Stimulated activated CD4-positive, alpha-beta T cell treated with anti-CD3 and anti-CD28 coated beads, Interleukin-4, amount 100 ng/mL, for 24 hours (primary cell): ENCODE measurements at places on chromosomes 7 and 10.
A peak's percentile ranks its signal among the peaks of the same experiment; 100 is the strongest.

GRCh38 chr7:125775317-125775716 lies 845.7 kb upstream of the POT1 start:
- no peak for DNase-seq

GRCh38 chr10:130194991-130195645 lies 58.9 kb downstream of the GLRX3 start:
- DNase-seq, result no peak

GRCh38 chr7:29496355-29497020 lies 67.1 kb upstream of the PRR15 start:
- DNase-seq, result no peak

GRCh38 chr7:17095931-17096330 lies 202.5 kb upstream of the AHR start:
- no peak for DNase-seq

GRCh38 chr10:93342366-93342765 lies 139.8 kb downstream of the MYOF start:
- no peak for DNase-seq

- no peak for DNase-seq
Observed at GRCh38 chr10:75058161-75058560, 53.3 kb upstream of the SAMD8 start.

- no peak for DNase-seq
Observed at GRCh38 chr7:114981323-114981722, 59.4 kb downstream of the MDFIC start.

DNA sequence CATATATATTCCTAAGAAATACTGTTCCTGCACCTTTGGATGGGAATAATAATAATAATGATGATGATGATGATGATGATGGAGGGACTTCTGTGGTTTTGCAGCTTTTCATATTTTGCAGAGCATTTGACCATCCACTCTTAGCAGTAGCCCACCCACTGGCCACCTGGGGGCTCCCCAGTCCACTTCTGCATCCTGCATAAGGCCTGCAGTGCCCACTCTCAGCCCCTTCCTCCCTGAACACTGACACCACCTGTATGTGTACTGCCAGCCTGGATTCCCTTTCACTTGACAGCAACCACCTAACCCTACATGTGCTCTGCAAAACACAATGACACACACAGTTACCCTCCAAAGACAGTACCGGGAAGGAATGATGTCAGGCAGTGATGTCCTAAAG lies 131.4 kb downstream of the ADAM12 start:
- DNase-seq, result no peak

- DNase-seq, result no peak
Observed at GRCh38 chr10:73083221-73083620, 13.4 kb downstream of the P4HA1 start.

- DNase-seq, result no peak
Observed at GRCh38 chr7:132102942-132103341, 473.3 kb downstream of the PLXNA4 start.

DNA sequence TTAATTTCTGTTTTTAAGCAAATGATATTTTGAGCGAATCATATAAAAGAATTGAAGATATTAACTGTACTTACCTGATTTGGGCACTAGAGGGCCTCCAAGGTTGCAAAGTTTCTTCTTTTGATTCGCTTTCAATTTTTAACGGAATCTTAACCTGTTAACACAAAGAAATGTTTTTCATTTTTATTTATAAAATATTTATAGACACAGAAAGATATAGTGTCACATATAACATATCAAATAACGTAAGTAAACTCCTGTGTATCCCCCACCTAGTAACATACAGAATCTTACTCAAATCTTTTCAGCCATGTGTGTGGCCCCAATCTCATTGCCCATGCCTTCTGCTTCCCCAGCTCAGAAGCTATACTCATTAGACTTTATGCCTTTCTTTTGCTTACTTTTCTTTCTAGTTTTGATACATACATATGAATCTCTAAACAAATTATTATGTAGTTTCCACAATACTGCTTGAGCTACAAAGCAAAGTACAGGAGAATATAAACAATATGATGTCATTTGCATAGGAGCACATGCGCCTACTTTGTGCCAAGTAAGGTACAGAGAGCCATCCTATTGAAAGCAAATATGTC lies 49.5 kb upstream of the ZPBP start:
- peak; percentile 45 for DNase-seq

- no peak for DNase-seq
Observed at GRCh38 chr10:1559311-1559710, 178.0 kb downstream of the ADARB2 start.

DNA sequence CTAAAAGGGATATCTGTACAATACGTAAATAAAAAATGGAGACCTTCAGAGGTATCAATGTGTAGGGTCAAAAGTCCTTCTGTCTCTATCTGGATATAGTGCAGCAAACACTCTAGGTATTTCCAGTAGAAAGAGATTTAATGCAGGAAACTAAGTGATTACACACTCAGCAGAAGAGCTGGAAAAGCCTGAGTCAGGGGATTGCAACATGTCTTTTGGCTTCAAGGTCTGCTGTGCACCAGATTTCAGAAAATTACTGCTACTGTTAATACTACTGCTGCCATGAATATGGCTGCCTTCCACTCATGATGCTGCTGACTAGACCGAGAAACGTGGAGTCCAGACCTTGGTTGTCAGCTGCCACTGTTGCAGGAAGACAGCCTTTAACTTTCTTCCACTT lies 94.9 kb upstream of the DLX6 start:
- no peak for DNase-seq

DNA sequence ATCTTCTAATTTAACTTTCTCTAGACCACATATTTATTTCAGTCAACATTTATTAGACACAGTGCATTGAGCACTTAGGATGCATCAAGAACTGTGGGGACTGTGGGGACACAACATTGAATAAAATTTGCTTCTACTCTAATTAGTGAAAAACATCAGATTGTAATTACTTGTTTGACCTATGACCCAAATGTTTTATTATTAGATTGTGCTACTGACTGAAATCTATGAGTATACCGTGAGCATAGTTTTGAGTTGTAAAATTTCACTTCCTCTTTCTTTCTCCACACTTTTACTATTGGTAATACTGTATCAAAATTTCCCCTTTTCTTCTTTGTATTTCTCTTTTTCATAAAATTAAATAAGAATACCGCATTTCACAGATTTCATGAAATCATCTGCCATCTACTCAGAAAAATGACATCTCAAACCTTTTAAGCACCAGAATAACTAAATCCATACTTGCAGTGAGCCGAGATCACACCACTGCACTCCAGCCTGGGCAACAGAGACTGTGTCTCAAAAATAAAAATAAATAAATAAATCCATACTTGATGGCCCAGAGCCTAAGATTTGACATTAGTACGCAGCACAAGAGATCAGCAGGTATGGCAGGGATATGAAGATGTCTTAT lies 25.4 kb upstream of the INPP5F start:
- DNase-seq, result no peak

DNA sequence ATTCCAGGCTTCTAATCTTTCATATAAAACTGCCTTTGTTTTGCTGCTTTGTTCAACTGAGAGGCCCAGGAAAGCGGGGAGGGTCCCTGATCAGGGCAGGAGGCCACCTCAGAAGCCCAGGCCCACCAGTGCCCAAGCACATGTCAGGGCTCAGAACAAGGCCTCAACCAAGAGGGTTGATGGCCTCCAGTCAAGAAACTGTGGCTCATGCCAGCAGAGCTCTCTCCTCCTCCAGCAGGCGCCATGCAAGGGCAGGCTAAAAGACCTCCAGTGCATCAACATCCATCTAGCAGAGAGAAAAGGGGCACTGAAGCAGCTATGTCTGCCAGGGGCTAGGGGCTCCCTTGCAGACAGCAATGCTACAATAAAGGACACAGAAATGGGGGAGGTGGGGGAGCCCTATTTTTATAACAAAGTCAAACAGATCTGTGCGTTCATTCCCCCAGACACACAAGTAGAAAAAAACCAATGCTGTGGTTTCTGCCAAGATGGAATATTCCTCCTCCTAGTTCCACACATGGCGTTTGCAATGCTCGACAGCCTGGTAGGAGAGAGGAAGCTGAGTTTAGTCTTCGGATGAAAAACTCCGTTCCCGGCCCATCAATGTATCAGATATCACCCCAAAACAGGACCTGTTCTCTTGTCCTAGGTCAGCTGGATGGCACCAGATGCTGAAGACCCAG lies 34.0 kb downstream of the PSAP start:
- DNase-seq, result no peak

DNA sequence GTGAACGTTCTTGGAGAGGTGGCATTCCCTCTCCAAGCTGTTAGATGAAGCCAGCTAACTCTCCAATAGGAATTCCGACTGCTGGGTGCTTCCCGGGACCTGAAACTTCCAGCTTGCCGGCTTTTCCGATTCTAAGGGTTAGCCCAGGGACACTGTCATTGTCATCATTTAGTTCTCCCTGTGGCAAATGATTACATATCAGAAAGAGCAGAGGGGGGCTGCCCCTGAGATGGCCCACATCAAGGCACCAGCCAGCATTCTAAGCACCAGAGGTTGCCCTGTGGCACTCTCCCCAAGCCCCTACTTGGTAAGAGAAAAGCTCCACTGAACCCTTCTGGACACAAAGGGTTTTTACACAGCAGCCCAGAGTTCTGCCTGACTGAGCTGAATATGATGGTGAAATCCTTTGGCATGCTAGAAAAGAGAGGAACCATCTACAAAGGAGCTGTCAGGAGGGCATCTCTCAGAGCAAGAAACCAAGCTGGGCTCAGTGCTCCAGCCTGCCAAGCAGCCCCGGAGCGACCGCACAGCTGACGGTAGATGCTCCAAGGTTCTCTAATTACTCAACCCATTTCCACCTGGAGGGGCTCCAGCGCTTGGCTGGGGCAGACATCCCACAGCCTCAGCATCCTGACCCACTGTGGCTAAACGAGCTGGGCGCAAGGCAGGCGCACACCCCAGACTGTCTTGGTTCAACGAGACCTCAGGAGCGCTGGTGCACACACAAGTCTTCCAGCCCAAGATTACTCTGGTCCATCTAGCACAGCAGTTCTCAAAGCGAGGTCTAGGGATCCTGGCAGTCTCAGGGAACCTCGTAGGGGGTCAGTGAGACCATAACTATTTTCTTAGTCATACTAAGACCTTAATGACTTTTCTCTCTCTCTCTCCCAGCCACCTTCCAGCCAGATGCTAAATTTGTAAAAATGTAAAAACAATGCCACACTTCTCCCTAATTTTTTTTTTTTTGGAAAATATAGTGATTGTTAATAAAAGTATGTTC lies 160.5 kb downstream of the GFRA1 start:
- no peak for DNase-seq

DNA sequence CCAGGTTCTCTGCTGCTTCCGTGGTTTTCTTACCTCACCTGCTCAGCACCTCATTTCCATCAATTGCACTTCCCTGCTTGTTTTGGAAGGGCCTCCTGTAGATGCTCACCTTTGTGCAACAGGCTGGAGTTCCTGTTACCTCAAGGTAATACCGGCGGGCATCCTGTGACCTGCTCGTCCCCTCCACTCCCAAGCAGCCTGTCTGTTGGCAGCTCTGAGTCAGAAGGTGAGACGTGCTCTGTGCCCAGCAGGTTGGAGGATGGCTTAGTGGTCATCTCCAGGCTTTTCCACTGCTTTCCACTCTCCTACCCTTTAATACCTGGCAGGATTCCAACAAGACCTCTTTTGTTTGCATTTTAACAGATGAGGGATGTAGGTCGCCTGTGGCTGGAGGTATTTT lies 86.0 kb downstream of the CAMK1D start:
- DNase-seq, result no peak

- no peak for DNase-seq
Observed at GRCh38 chr10:131041441-131041840, 270.1 kb downstream of the TCERG1L start.
